ENCODE measurements at places on chromosomes 6 and 20. TPM values are rescaled to one million over a fixed set of nuclear protein-coding genes. Genes with fewer than 3 reads are reported as not detected.

The KIF25 gene
- not detected for total RNA-seq

The BCAS1 gene
- total RNA-seq = 0.81 TPM

DNA sequence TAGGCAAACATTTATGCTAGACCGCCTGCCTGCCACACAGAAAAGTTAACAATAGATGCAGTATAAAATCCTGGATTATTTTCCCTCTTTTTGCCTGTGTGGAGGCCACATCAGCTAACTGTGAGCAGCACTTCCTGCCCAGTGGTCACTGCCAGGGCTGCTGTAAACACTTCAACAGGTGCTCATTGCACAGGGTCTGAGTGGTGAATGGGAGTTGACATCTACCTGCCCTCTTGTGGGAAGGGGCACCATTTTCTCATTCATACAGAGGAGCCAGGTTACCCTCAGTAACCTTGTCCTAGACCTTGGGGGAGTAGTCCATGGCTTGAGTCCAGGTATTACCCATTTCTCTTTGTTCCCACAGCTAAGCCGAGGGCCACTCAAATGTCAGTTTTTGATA is 235.3 kb downstream of the TMEM242 start:
- peaks cover 11% of the 10 kb centered on the region for H3K36me3 ChIP-seq
- H3K4me3 ChIP-seq = no peak overlapping the region
- no peak overlapping the region for H3K27ac ChIP-seq
- peaks cover 33% of the 10 kb centered on the region for H3K4me1 ChIP-seq

- no peak for DNase-seq
- no peak overlapping the region for H3K27ac ChIP-seq
- H3K4me1 ChIP-seq = peaks cover 3% of the 10 kb centered on the region
- H3K27me3 ChIP-seq = no peaks in the 10 kb centered on the region
- H3K4me3 ChIP-seq = no peak overlapping the region
Observed at GRCh38 chr20:24984961-24985640, 7.5 kb downstream of the APMAP start.

DNA sequence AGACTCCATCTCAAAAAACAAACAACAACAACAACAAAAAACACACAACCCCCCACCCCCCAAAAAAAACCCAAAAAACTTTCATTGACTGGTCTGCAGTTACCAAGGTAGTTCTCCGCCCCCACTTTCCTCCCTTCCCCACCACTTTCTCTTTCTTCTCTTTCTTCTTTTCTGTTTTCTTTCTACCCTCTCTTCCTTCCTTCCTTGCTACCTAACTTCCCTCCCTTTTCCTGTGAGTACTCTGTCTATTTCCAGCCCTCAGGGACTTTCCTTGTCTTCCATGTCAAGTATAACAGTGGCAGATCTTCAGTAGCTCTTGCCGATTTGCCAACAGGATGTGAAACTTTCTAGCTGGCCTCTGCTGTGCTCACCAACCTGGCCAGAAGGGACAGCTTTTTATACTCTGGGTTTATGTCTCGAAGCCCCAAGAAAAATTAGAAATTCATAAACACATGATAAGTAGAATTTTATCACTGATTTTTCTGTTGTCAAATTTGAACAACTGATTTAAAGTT is 399.5 kb downstream of the QKI start:
- peaks cover 3% of the 10 kb centered on the region for H3K27me3 ChIP-seq
- no peaks in the 10 kb centered on the region for H3K4me1 ChIP-seq
- H3K4me3 ChIP-seq = no peak overlapping the region
- H3K36me3 ChIP-seq = no peaks in the 10 kb centered on the region
- DNase-seq = no peak

The CLPSL2 gene
- not detected for total RNA-seq

DNA sequence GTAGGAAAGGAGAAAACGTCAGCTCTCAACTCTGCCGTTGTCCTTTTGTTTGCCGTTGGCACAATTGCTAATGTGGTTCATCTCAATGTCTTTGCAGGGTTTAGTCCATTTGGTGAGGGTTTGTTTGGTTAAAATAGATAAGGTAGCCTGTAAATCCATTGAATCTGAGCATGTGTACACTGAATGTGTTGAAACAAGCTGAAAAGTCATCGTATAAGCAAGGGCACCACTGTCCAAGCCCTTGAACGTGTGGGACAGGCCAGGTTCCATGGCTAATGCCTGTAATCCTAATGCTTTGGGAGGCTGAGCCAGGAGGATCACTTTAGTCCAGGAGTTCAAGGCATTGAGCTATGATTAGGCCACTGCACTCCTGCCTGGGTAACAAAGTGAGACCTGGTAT is 224.7 kb upstream of the PLCB4 start:
- no peak overlapping the region for H3K4me3 ChIP-seq
- no peaks in the 10 kb centered on the region for H3K4me1 ChIP-seq
- H3K27ac ChIP-seq = no peak overlapping the region
- DNase-seq = no peak
- no peaks in the 10 kb centered on the region for H3K36me3 ChIP-seq

DNA sequence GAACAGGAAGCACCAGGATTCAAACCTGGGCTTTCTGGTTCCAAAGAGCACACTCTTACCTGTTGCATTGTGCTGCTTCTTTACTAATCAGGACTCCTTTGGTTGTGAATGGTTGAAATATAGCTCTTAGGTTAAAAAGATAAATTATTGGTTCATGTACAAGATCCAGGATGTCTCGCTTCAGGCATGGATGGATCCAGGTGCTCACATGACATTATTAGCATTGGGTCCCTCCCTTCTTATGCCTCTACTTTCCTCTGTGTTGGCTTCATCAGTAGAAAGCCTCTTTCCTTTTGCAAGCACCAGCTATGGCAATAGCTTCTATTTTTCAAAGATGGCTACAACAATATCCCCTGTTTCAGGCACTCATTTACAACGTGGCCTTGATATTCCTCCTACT is 217.7 kb upstream of the SULF2 start:
- H3K4me1 ChIP-seq = no peaks in the 10 kb centered on the region
- no peak overlapping the region for H3K4me3 ChIP-seq
- H3K36me3 ChIP-seq = no peaks in the 10 kb centered on the region

- H3K36me3 ChIP-seq = no peaks in the 10 kb centered on the region
- no peak for DNase-seq
- H3K4me3 ChIP-seq = no peak overlapping the region
- no peak overlapping the region for H3K27ac ChIP-seq
Observed at GRCh38 chr6:31094389-31094881, 17.9 kb downstream of the C6orf15 start.

The DLK2 gene
- total RNA-seq = 0.60 TPM

DNA sequence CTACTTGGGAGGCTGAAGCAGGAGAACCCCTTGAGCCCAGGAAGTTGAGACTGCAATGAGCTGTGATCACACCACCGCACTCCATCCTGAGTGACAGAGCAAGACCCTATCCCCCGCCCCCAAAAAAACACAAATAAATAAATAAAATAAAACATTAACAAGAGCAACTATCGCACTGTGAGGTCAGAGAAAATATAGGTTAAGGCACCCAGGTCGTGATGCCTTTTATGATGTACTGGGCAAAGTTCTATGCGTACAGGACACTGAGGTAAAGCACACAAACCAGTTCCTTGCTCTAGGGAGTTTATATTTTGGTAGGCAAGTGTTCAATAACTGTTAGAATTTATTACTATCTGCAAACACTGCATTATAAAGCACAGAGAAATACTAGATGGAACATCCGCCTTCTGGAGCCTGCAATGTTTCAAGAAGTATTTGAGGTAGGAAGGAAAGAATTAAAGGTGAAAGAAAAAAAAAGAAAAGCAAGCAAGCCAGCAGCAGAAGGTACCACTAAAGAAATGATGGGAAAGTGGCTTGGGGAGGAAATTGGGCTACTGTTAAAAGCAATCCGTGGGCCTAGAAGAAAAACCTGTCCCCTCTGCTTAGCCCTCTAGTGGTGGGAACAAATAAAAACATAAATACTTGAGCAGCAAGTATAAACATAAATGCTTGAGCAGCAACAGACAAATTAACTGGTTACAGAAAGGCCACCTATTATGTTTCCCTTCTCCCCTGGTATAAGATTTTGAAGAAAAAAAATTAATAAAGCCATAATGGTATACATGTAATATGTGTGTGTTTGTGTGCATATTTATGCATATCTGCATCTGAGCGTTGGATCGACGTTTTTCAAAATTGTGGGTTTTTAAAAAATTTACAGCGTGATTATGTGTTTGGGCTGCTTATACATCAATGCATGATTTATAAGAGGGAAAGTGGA is 128.0 kb downstream of the PHACTR1 start:
- H3K27me3 ChIP-seq = peaks cover 15% of the 10 kb centered on the region
- peaks cover 10% of the 10 kb centered on the region for H3K4me1 ChIP-seq
- no peak overlapping the region for H3K4me3 ChIP-seq
- DNase-seq = no peak
- no peak overlapping the region for H3K27ac ChIP-seq

The TAGAP gene
- not detected for total RNA-seq

The RCAN2 gene
- total RNA-seq = 23.3 TPM

GRCh38 chr6:107217248-107217647 is 101.9 kb upstream of the BEND3 start:
- H3K27me3 ChIP-seq = no peaks in the 10 kb centered on the region
- H3K4me1 ChIP-seq = peaks cover 13% of the 10 kb centered on the region
- H3K36me3 ChIP-seq = no peaks in the 10 kb centered on the region
- H3K4me3 ChIP-seq = no peak overlapping the region
- DNase-seq = no peak
- H3K27ac ChIP-seq = no peak overlapping the region

GRCh38 chr6:142783499-142783898 is 161.5 kb downstream of the HIVEP2 start:
- no peak overlapping the region for H3K4me3 ChIP-seq
- no peaks in the 10 kb centered on the region for H3K4me1 ChIP-seq
- H3K27me3 ChIP-seq = no peaks in the 10 kb centered on the region
- no peaks in the 10 kb centered on the region for H3K36me3 ChIP-seq
- no peak for DNase-seq

The SGK2 gene
- 8.7 TPM for total RNA-seq

GRCh38 chr6:108751851-108752732 is 96.1 kb upstream of the ARMC2 start:
- no peak overlapping the region for H3K27ac ChIP-seq
- no peak for DNase-seq
- peaks cover 3% of the 10 kb centered on the region for H3K27me3 ChIP-seq
- H3K4me1 ChIP-seq = peaks cover 17% of the 10 kb centered on the region

The SULF2 gene
- 104 TPM for total RNA-seq

The TRIM40 gene
- not detected for total RNA-seq

GRCh38 chr20:49904440-49905214 is 10.7 kb downstream of the SPATA2 start:
- H3K27ac ChIP-seq = no peak overlapping the region
- H3K27me3 ChIP-seq = no peaks in the 10 kb centered on the region
- H3K4me3 ChIP-seq = no peak overlapping the region
- DNase-seq = no peak

DNA sequence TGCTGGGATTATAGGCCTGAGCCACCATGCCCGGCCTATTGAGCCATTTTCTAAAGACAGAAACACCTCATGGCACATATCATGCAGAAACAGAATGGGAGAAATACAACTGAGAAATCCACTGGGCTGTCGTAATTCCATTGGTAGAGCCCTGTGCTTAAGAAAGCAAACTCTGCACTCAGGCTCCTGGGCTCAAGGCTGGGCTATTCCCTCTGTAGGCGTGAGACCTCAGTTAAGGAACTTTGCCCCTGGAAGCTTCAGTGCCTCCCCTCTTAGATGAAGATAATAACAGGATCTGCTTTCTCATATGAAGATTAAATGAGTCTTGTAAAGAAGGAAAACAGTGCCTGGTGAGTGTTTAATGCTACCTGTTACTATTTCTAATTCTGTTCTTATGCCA is 120.3 kb downstream of the PXDC1 start:
- H3K27ac ChIP-seq = no peak overlapping the region
- peaks cover 20% of the 10 kb centered on the region for H3K27me3 ChIP-seq
- DNase-seq = no peak

DNA sequence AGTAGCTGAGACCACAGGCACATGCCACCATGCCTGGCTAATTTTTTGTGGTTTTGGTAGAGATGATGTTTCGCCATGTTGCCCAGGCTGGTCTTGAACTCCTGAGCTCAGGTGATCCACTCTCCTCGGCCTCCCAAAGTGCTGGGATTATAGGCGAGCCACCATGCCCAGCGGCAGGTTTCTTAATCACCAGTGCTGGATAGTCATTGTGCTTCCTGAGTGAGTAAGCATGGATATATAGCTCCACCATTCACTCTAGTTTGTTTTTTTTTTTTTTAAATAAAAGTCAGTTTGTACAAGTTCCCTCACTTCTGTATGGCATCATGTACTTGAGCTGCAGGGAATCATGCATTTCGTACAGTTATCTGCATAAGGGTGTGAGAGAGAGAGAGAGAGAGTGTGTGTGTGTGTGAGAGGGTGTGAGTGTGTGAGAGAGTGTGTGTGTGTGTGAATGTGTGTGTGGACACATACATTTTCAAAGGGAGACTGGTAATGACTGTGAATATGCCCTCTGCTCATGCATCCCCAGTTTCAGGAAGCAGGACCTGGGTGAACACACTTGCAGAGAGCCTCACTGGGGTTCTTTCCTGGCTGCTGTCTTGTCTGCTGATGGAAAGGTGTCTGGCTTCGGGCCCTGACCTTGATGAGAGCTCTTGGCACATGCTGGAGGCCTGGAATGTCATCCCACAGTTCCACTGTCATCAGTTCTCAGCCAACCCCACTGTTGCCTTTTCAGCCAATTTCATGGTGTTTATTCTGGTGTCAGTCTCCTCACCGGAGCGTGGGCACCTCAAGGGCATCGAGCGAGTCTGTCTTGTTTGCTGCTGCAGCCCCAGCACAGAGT is 65.0 kb upstream of the XRN2 start:
- no peak for DNase-seq
- no peaks in the 10 kb centered on the region for H3K27me3 ChIP-seq
- H3K4me3 ChIP-seq = no peak overlapping the region
- no peaks in the 10 kb centered on the region for H3K36me3 ChIP-seq
- H3K27ac ChIP-seq = no peak overlapping the region
- peaks cover 2% of the 10 kb centered on the region for H3K4me1 ChIP-seq

- H3K36me3 ChIP-seq = no peaks in the 10 kb centered on the region
- DNase-seq = no peak
- H3K27ac ChIP-seq = no peak overlapping the region
- peaks cover 6% of the 10 kb centered on the region for H3K4me1 ChIP-seq
- H3K4me3 ChIP-seq = no peak overlapping the region
Observed at GRCh38 chr6:35745509-35745908, 8.7 kb downstream of the ARMC12 start.

DNA sequence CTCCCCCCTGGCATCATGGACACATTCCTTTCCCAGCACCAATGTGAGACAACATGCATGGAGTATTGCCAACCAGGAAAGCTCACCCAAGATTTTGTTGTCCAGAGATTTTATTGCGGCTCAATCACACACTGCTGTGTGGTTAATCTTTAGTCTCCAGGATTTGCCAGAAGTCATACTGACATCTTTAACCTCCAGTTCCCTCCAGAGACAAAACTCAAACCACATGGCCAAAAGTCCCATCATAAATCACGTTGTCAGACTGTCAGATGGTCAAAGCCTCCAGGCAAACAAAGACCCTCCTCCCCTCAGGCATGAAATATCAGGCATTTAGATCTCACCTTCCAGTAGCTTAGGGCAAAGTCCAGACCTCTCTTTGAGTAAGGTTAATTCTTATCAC is 97.3 kb upstream of the OPRM1 start:
- H3K4me1 ChIP-seq = peaks cover 21% of the 10 kb centered on the region
- H3K4me3 ChIP-seq = no peak overlapping the region
- H3K27me3 ChIP-seq = no peaks in the 10 kb centered on the region
- no peak for DNase-seq

The SCP2D1 gene
- not detected for total RNA-seq

GRCh38 chr6:116221911-116222310 is 32.0 kb downstream of the TSPYL4 start:
- H3K36me3 ChIP-seq = peaks cover 1% of the 10 kb centered on the region
- DNase-seq = no peak
- H3K27me3 ChIP-seq = no peaks in the 10 kb centered on the region

The GHRH gene
- total RNA-seq = 0.75 TPM

- DNase-seq = peak; percentile 24
- H3K36me3 ChIP-seq = no peaks in the 10 kb centered on the region
- no peak overlapping the region for H3K4me3 ChIP-seq
- peaks cover 52% of the 10 kb centered on the region for H3K27me3 ChIP-seq
- no peaks in the 10 kb centered on the region for H3K4me1 ChIP-seq
Observed at GRCh38 chr20:38658879-38659596, 57.4 kb downstream of the ARHGAP40 start.

The SNAP25 gene
- total RNA-seq = 8.2 TPM

Measured in progenitor cell of endocrine pancreas (in vitro differentiated cells).